AG08396 (cell line): ENCODE measurements at places on chromosomes 4 and X.

- DNase-seq = peak; percentile 12
Measured at GRCh38 chr4:140372751-140373327, 607 bp upstream of the SCOC start.

DNA sequence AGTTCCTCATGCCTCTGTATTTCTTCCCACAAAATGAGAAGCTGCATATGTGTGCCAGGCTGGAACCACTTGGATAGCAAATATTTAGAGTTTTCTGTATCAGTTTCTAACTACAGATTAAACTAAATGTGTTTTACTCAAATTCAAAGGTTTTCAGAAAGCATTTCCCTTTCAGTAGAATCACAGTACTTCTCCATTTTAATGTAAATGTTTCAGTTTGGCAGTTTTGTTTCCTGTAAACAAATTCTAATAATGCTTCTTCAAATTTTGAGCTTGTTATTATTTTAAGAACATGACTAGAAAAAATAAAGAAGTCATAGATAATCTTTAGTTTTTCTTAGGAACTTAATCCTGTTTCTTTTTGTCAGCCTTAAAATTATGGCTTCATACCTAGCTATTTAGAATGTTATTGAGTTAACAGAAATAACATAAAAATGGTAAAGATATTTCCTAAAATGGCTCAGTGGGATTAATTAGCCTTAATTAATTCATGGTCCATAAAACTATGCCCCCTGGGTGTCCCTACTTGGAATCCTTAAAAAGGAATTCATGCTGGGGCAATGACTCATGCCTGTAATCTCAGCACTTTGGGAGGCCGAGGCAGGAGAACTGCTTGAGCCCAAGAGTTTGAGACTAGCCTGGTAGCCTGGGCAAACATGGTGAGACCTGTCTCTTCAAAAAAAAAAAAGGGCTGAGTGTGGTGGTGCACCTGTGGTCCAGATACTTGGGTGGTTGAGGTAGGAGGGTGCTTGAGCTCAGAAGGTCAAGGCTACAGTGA is 83.8 kb upstream of the GPR34 start:
- no peak for DNase-seq

DNA sequence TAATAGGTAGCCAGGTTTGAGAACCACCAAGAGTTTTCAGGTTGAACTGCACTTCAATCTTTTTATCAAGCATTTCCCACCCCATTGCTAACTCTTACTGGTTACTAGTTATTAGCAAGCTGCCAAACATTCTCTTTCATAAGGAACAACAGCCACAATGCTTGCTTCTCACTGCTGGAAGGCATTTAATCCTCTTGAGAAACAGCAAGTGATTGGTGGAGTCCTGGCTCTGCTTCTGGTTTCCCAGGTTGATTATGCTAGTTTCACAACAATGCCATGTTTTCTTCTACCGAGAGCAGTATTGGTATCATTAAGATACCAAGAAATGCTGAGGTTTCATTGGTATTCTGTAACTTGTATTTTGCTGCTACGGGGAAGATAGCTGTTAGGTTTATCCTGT is 32.2 kb upstream of the TXLNG start:
- no peak for DNase-seq

DNA sequence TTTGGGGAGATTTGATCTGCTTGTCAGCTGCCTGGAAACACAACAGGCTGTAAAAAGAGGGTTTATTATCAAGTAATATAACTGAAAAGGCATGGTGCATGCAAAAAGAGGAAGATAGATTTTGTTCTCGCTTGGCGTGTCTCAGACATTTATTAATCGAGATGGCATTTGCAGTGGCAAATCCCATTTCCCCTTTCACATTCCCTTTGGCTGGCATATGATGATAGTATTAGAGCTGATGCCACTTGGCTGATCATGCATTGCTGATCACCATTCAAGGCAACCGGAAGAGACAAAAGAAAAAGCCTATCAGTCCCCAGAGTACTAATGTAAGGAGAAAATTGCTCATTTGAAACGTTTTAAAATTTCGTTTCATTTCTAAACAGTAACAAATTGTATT is 101.8 kb downstream of the ZIC3 start:
- DNase-seq = no peak

- no peak for DNase-seq
Measured at GRCh38 chr4:121195649-121196048, 31.5 kb upstream of the TNIP3 start.

GRCh38 chr4:92060333-92060732 is 243.4 kb upstream of the GRID2 start:
- DNase-seq = no peak

- no peak for DNase-seq
Measured at GRCh38 chrX:23811108-23811651, 28.2 kb downstream of the SAT1 start.

GRCh38 chr4:91621446-91621845 is 682.3 kb upstream of the GRID2 start:
- DNase-seq = no peak
